ENCODE measurements at places on chromosomes 6 and 20.

DNA sequence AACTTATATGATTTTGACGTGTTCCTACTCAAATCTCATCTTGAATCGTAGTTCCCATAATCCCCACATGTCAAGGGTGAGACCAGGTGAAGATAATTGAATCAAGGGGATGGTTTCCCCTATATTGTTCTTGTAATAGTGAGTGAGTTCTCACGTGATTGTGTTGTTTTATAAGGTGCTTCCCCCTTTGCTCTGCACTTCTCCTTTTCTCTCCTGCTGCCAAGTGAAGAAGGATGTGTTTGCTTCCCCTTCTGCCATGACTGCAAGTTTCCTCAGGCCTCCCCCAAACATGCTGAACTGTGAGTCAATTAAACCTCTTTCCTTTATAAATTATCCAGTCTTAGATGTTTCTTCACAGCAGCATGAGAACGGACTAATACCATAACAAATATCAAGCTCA is 83.2 kb downstream of the MANEA start:
- H3K27ac ChIP-seq: no peak overlapping the region
- no peaks in the 10 kb centered on the region for H3K4me1 ChIP-seq
- H3K27me3 ChIP-seq: no peaks in the 10 kb centered on the region
- no peak for DNase-seq
- no peak overlapping the region for H3K4me3 ChIP-seq

DNA sequence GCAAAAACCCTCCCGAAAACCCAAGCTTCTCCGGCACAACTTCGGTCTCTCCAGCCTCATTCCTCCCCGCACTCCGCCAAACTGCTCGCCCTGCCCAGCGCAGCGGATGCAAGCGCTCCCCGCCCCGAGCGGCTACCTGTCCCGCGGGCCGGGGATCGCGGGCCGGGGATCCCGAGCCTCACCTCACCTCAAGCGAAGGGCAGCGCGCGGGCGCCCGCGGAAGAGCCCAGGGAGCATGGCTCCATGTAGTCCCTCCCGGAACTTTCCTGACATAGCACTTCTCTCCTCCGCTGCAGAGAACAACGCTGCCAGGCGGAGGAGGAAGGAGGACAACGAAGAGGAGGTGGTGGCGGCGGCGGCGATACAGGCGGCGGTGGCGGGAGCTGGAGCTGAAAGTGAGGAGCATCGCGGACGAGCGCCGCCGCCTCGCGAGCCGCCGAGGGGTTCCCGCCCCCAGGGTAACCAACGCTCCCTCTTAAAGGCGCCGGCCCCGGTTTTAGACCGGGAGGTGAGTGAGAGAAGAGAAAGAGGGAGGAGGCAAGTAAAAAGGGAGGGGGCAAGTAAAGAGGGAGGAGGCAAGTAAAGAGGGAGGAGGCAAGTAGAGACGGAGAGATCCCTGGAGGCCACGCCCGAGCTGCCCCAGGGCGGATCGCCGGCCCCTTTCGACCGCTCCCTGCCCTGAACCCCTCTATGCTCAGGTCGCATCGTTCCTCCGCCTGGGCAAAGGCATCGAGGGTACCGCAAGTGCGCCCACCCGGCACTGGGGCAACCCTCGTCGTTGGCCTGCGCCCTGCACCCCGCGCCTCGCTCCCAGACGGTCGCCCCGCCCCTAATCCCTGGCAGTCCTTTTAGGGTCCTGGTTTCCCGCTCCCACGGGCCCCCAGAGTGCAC is at the start of gene GPR63:
Gene GPR63, minus strand, starts transcription at position 397 of the 891 bp plus-strand sequence. CDS start 37,746 bp downstream, outside the sequence.
- H3K27me3 ChIP-seq: peaks cover 29% of the 10 kb centered on the region
- no peak within 1 kb of the TSS for H3K27ac ChIP-seq
- H3K36me3 ChIP-seq: no peaks in the 10 kb centered on the region
- no peaks in the 10 kb centered on the region for H3K4me1 ChIP-seq
- DNase-seq: peak; percentile 1
- H3K4me3 ChIP-seq: peak within 1 kb of the TSS; percentile 64

- no peak overlapping the region for H3K4me3 ChIP-seq
- H3K27ac ChIP-seq: no peak overlapping the region
- peaks cover 3% of the 10 kb centered on the region for H3K27me3 ChIP-seq
- H3K36me3 ChIP-seq: no peaks in the 10 kb centered on the region
- no peak for DNase-seq
Observed at GRCh38 chr20:17538517-17539170, 7.5 kb upstream of the BFSP1 start.

GRCh38 chr6:101777646-101778045 is 384.1 kb downstream of the GRIK2 start:
- no peak for DNase-seq
- H3K27ac ChIP-seq: no peak overlapping the region

DNA sequence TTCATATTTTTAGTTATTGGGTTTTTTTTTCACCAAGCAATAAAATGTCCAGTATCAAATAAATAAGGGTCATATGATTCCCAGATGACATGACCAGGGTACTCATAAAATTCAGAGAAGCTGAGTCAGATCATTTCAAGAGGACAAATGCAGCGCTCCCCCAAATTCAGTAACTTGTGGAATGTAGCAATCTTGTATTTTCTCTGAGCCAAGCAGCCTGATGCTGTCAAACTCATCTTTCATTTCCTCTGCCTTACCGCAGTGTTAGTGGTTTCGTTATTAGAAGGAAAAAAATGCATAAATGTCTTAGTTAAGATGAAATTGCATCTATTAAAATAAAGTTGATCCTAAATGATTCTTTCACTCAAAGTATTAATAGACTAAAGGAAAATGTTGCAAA is 57.8 kb upstream of the EDN1 start:
- H3K4me1 ChIP-seq: peaks cover 39% of the 10 kb centered on the region
- no peaks in the 10 kb centered on the region for H3K27me3 ChIP-seq
- H3K27ac ChIP-seq: no peak overlapping the region

DNA sequence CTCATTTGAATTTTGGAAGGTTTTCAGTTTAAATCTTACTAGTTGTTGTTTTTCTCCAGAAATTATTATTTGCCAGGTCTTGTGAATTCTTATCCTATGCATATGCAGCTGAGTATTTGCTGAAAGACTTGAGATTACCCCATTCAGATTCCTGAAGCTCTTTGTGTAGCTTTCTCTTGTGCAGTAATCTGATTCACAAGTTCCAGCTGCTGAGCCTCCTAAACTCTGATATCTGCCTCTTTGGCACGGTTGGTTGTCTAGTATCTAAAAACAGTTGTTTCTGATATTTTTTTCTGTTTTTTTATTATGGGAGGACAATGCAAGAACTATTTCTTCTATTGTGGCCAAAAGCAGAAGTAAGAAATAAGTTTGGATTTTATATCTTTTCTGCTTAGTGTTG is 863.9 kb upstream of the MANEA start:
- no peak for DNase-seq
- H3K4me3 ChIP-seq: no peak overlapping the region
- no peak overlapping the region for H3K27ac ChIP-seq
- H3K27me3 ChIP-seq: no peaks in the 10 kb centered on the region
- no peaks in the 10 kb centered on the region for H3K4me1 ChIP-seq

- DNase-seq: no peak
- H3K27ac ChIP-seq: no peak overlapping the region
- peaks cover 57% of the 10 kb centered on the region for H3K4me1 ChIP-seq
- H3K4me3 ChIP-seq: no peak overlapping the region
Observed at GRCh38 chr20:53872081-53872541, 198.3 kb downstream of the BCAS1 start.

- no peak overlapping the region for H3K4me3 ChIP-seq
- H3K4me1 ChIP-seq: no peaks in the 10 kb centered on the region
- peaks cover 18% of the 10 kb centered on the region for H3K27me3 ChIP-seq
Observed at GRCh38 chr6:56292505-56293181, 45.3 kb upstream of the COL21A1 start.

DNA sequence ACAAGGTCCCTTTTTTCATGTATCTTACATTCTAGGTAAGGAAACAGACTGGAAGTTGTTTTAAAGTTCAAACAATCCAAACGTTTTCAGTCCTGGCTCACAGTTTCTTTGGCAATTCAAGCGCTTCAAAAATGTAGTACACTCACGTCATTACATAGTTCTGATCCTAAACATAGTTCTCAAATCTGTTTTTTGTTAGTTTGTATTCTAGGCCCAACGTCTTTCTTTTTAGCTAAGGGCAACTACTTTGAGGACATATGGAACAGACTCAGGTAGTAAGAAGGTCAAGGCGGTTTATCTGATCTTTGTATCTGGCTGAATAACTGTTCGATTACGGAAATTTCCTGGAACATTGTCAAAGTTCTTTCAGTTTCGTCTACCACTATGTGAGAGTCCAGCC is 36.9 kb upstream of the PLCB4 start:
- H3K36me3 ChIP-seq: no peaks in the 10 kb centered on the region
- no peak overlapping the region for H3K27ac ChIP-seq
- no peaks in the 10 kb centered on the region for H3K4me1 ChIP-seq
- H3K4me3 ChIP-seq: no peak overlapping the region
- H3K27me3 ChIP-seq: no peaks in the 10 kb centered on the region

DNA sequence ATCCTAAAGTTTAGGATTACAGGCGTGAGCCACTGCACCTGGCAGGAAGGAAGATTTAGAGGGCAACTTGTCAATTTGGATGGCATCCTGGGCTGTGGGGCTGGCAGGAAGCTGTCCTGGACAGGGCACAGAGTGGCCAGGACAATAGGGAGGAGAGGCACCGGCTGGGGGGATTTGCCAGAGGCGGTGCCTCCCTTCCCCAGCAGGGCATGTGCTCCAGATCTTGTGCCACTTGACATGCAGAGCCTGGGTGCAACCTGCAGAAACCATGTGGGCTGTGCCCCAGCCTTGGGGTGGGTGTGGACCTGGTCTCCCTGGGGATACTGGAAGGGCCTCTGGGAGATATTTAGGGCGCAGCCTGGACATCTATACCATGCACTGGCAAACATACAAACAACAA is 58.6 kb upstream of the EEF1A1 start:
- H3K4me3 ChIP-seq: peak overlapping the region; percentile 67
- peaks cover 42% of the 10 kb centered on the region for H3K4me1 ChIP-seq
- H3K27me3 ChIP-seq: no peaks in the 10 kb centered on the region
- no peak for DNase-seq

- DNase-seq: no peak
- no peak overlapping the region for H3K27ac ChIP-seq
- H3K4me1 ChIP-seq: peaks cover 9% of the 10 kb centered on the region
- H3K4me3 ChIP-seq: no peak overlapping the region
Observed at GRCh38 chr6:30267423-30267822, 54.2 kb upstream of the TRIM26 start.

GRCh38 chr6:119076576-119077390 is 1.7 kb downstream of the FAM184A start:
- peaks cover 19% of the 10 kb centered on the region for H3K27me3 ChIP-seq
- H3K4me1 ChIP-seq: peaks cover 35% of the 10 kb centered on the region
- no peak overlapping the region for H3K4me3 ChIP-seq

DNA sequence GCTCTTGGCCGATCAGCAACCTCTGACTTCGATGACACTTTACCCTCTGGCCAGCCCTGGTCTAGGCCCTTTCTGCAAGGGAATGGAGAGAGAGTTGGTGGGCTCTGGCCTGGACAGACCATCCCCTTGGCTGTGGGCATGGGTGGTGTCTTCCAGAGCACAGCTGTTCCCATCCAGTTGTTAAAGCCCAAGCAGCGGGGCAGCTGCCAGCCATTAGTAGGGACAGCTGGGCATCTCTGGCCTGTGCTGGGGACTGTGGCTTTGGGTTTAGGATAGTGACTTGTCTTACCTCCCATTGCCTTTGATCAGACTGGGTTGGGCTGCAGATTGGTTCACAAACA is 2.8 kb downstream of the CDC25B start:
- H3K27me3 ChIP-seq: no peaks in the 10 kb centered on the region
- H3K36me3 ChIP-seq: peaks cover 24% of the 10 kb centered on the region
- no peak for DNase-seq
- peaks cover 44% of the 10 kb centered on the region for H3K4me1 ChIP-seq
- peak overlapping the region; percentile 66 for H3K27ac ChIP-seq

DNA sequence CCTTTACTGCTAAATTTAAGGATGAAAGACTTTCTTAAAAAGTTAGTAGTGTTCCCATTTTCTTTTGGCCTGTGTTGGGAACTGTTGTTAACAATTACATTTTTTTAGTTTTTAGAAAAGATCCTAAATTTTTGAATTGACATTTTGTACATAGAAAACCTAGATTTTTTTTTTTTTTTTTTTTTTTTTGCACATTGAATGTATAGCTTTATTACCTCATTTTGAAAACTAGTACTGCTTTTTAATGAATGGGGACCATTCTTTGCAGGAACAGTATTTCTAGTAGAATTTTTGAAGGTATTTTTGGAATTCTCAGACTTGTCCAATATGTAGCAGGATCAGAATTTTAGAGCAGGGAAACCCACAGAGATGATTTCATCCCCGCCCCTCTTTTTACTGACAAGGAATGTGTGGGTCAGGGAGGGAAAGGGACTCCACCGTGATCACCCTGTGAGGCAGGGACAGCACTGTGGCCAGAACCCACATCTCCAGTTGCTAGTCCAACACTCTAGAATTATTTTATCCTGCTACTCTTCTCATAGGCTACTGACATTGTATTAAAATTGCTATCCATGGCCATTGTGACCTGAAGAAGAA is 154.4 kb upstream of the SUPT3H start:
- no peak overlapping the region for H3K4me3 ChIP-seq
- DNase-seq: no peak
- no peaks in the 10 kb centered on the region for H3K4me1 ChIP-seq
- H3K27ac ChIP-seq: no peak overlapping the region
- H3K27me3 ChIP-seq: peaks cover under 1% of the 10 kb centered on the region

DNA sequence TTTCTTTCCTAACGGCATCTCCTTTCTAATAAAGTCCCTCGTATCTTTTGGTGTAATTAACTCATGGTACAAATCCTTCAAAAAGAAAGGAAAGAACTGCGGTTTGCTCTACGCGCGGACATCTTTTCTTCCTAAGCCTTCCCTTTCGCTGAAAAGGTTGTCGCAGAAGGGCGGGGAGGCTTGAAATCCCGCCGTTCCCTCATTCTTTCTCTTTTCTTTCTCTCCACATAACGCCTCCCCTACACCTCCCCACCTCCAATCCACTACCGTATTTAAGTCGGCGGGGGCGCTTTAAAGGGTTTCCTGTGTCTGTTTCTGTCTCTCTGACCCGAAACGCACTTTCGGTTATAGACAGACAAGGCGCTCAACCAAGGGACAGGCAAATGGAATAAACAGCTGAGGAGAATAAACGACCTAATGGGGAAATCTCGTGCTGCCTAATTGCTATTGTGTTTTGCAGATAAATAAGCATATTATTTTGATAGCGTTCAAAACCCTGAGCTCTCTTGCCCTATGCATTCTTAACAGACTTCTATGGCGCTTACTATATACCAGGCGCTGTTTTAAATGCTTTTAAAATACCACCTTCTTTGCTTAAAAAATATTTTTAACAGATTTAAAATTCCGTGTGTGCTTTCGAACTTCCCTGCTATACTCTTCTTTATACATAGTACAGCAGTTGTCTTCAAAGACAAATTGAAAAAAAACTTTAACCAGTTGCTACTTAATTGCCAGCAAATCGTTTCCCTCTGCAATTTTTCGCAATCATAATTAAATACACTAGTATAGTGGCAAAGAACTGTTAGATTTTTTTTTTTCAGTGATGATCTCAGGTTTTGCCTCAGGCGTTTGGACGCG is 2.5 kb upstream of the HEY2 start:
- H3K4me3 ChIP-seq: peak overlapping the region; percentile 65
- H3K36me3 ChIP-seq: no peaks in the 10 kb centered on the region
- peak; percentile 59 for DNase-seq

GRCh38 chr6:117399924-117400323 is 25.8 kb downstream of the ROS1 start:
- peak; percentile 20 for DNase-seq
- H3K27me3 ChIP-seq: no peaks in the 10 kb centered on the region
- H3K4me3 ChIP-seq: no peak overlapping the region
- H3K27ac ChIP-seq: no peak overlapping the region
- H3K36me3 ChIP-seq: no peaks in the 10 kb centered on the region
- H3K4me1 ChIP-seq: peaks cover 7% of the 10 kb centered on the region

- no peak overlapping the region for H3K27ac ChIP-seq
- H3K4me3 ChIP-seq: no peak overlapping the region
- no peaks in the 10 kb centered on the region for H3K27me3 ChIP-seq
- H3K4me1 ChIP-seq: peaks cover 9% of the 10 kb centered on the region
- no peak for DNase-seq
Observed at GRCh38 chr6:148222846-148223245, 119.8 kb upstream of the SASH1 start.

All from HepG2 (cell line).